ENCODE measurements at places on chromosomes 11 and 22.
A peak's percentile ranks its signal among the peaks of the same experiment; 100 is the strongest.

GRCh38 chr11:45857961-45858474 lies 10.7 kb downstream of the CRY2 start:
- no peak for DNase-seq

DNA sequence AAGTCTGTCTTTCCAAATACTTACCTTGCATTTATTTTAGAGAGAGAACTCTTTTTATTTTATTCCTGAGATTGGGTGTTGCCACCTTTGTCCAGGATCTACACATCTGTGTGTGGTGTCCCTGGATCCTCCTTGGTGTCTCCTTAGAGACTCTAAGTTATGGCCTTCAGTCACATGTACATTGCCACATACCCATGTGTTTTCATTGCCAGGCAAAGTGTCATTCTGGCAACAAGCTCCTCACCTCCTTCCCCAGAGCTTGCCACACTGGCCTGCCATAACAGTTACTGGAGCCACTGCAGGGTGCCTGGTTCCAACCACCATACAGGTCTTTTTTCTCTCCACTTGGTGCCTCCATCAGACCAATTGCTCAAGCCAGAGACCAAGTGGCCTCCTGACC lies 379.7 kb downstream of the NTM start:
- no peak for DNase-seq

GRCh38 chr11:132293586-132293985 lies 923.2 kb downstream of the NTM start:
- DNase-seq = no peak

- no peak for DNase-seq
Observed at GRCh38 chr11:62141111-62142042, 17.6 kb downstream of the INCENP start.

DNA sequence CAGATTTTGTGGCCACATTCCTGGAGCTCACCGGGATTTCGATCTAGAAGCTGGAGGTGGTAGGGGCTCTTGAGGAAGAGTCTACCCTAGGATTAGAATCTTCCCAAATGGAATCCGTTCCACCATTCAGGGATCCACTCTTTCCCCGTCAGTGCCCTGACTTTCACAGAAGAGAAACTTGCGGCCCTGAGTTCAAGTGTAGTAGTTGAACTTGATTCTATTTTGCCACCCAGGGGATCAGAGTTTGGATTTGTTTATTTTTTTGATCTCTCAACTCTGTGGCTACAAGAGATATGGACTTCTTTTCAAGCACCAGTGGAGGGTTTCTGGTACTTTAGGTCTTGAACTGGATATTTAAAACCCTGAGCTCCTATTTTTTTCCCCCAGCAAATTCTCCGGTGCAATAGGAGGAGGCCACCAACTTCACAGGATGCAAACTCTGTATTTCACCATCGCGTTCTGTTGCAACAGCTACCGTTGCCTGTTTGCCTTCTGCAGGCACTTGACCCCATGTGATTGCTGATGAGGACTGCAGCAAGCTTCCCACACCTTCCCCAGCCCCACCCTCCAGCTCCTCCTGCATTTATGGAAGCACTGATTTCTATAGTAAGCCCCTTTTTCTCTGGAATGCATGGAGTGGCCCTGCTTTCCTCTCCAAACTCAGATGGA lies 14.8 kb upstream of the MRGPRF start:
- no peak for DNase-seq

GRCh38 chr22:49964136-49965090 lies 3.8 kb downstream of the PIM3 start:
- DNase-seq = no peak

- DNase-seq = no peak
Observed at GRCh38 chr22:39238966-39239505, 5.7 kb downstream of the PDGFB start.

GRCh38 chr11:127670374-127671119 lies 670.0 kb upstream of the KIRREL3 start:
- DNase-seq = no peak

DNA sequence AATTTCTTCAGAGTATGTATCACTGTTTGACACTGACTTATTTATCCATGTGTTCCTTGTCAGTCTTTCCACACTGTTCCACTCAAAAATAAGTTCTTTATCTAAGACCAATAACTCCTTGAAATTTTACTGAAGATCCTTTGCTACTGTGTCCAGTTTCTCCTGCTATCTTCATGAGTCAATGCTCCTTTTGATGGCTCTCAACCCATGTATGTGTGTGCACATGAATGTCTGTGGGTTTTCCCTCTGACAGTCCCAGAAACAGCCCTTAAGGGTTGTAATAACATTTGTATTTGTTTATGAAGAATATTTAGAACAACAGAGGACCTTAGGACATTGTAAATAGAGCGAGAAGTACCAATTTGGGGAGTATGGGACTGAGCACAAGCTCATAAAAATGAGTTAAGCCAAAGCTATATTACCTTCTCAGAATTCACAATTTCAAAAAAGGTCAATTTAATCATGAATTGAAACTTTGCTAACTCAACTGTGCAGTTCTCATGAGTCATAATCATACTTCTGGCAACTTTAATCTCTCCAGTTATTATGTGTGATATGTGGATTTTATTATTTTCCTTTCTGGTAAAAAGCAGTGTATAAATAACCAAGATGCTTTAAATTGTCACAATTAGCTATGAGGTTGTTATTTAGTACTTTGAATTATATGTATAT lies 533.6 kb downstream of the CNTN5 start:
- DNase-seq = no peak

- DNase-seq = no peak
Observed at GRCh38 chr11:19817870-19818269, 105.2 kb downstream of the NAV2 start.

- DNase-seq = no peak
Observed at GRCh38 chr11:133173810-133174412, 358.4 kb downstream of the OPCML start.

DNA sequence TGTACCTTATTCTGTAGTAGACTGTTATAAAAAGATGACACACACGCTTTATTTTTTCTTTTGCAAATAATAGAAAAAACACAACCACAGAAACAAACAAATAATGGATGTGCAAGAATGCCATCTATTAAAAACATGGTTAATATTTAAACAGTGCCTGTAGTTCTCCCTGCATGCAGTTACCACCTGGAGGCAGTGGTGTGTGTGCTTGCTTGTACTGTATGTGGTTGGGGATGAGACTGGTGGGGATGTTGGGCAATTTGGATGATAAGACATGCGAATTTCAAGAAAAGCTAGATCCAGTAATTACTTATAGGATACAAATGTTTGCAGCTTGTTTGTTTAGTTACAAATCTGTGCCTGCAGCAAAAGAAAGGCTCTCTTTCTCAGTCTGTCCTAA lies 3.6 kb downstream of the C11orf87 start:
- no peak for DNase-seq

DNA sequence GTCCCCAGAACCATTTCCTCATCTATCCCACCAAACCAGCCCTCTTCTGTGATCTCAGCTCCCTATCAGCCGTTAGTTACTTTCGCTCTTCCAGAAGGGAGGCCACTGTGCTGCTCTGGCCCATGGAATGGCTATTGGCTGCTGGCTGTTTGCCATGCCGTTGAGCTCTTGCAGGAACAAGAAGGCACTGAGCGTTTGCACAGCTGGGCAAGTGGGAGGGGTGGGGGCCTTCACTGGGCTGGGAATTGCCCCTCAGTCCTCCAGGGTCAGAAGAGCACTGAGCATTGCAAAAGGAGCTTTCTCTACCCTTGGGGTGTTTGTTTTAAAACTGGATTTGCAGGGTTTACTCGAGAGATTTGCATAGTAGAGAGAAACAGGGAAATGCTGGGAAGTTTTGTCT lies 129.0 kb upstream of the PARVA start:
- no peak for DNase-seq

DNA sequence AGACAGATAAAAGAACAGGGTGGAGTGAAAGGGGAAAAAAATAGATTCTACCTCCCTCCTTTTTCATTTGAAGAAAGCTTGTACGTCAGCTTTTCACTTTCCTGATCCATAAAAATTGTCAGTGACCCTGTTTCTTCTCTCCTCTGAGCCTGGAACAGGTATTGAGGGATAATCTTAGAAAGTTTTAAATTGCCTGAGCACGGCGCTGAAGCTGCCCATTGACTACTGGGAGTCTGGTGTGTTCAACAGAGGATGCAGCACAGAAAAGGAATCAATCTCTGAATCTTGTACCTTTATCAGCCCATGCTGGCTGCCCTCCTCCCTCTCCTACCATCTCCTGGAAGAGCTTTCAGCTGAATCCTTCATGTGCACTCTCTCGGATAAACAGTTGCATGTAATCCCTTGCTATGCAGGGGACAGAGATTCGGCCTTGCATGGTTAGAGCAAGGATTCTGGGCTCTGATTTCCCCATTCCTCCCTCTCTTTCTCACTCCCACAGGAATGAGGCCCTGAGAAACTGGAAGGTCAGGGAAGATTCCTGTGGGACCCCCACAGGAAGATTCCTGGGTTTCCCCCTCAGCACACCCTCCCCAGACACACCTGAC lies 162.4 kb upstream of the SYN3 start:
- no peak for DNase-seq

- no peak for DNase-seq
Observed at GRCh38 chr11:61058583-61059259, 43.6 kb upstream of the CD5 start.

GRCh38 chr22:48084041-48084728 lies 1321.7 kb downstream of the TBC1D22A start:
- DNase-seq = no peak

GRCh38 chr11:121452609-121453150 lies at the start of gene SORL1-AS1:
TSS of gene SORL1-AS1 (minus strand) at chr11:121452967.
- DNase-seq = peak; percentile 42

DNA sequence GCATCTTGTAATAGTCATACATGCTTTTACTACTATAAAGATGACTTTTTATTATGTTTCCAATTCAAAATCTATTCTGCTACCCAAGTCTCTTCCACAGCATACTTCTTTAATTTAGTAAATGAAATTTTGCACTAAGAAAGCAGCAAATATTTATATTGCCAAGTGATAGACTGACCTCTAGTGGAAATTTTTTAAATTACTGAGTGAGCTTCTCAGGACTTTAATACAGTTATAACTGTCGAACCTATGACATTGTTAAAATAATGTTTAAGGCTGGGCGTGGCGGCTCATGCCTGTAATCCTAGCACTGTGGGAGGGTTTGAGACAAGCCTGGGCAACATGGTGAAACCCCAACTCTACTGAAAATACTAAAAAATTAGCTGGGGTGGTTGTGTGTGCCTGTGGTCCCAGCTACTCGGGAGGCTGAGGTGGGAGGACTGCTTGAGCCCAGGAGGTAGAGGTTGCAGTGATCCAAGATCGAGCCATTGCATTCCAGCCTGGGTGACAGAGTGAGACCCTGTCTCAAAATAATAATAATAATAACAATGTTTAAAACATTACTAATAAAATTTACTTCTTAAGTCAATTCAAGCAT lies 27.3 kb downstream of the STK33 start:
- no peak for DNase-seq

- DNase-seq = no peak
Observed at GRCh38 chr11:116847612-116848011, 10.2 kb upstream of the APOA1 start.

- DNase-seq = no peak
Observed at GRCh38 chr11:24457985-24458384, 38.9 kb upstream of the LUZP2 start.

DNA sequence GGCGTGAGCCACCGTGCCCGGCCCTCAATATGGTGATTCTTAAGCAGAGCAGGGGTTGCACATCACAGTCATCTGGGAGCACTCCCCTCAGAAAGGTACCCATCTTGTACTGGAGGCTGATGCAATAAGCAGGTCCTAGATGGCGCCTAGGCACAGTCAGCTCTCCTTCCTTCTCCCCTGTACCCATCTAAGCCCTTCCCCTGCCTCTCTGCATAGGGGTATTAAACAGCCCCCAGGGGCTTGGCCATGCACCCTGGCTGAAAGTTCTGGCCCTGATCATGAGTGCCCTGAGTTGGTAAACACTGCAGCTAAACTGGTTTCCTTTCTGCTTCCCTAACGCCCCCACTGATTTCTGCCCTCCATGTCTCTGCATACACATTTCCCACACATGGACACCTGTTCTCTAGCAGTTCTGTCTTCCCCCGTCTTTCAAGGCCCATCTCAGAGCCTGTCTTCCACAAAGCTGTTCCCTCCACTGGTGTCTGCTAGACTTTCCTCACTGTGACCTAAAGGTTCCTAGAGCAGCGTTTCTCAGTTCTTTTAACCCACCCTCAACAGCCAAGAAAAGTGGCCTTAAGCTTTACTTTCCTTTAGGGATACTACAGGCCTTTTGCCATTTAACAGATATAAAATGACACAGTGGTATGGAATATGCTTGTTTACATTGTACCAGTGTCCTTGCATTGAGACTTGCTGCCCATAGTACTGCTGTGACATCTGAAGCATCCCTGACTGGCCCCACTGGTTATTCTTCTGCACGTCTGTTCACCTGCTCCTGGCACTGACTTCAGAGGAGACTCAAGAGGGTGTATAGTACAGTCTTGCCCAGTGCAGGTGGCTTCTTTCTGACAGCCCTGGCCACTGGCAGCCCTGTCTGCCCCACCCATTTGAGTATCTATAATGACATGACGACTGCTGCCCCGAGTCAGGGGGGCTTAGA lies 15.6 kb downstream of the UBE2L3 start:
- no peak for DNase-seq

Data from activated CD4-positive, CD25-positive, alpha-beta regulatory T cell treated with anti-CD3 and anti-CD28 coated beads, Interleukin-2, amount 50 U/mL, for 16 hours (primary cell).